ENCODE measurements at places on chromosomes 4 and X.

- DNase-seq = no peak
Measured at GRCh38 chrX:107384397-107385105, 64.9 kb upstream of the FRMPD3 start.

DNA sequence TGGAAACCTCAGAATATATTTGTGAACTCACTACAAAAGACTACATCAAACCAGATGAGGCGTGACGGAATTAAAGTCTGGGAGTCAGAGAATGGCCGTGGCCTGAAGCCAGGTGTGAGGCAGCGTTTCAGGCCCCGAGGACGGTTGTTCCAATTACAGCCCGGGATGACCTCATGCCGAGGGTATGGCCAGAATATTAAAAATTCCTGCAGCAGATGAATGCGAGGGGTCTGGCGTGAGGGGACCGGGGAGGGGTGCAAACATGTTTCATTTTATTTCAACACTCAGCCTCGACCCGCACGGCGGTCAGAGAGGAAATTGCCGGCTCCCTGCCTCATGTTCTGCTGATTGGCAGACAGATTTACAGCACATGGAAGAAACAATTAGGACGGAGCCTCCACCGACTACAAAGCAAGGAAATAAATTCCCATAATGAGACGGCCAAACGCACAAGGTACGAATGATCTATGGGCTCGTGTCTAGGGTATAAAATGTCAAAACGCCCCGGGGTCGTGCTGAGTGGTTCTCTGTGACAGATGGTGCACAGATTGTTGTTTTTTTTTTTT lies 289.7 kb downstream of the SHOX start:
- no peak for DNase-seq

DNA sequence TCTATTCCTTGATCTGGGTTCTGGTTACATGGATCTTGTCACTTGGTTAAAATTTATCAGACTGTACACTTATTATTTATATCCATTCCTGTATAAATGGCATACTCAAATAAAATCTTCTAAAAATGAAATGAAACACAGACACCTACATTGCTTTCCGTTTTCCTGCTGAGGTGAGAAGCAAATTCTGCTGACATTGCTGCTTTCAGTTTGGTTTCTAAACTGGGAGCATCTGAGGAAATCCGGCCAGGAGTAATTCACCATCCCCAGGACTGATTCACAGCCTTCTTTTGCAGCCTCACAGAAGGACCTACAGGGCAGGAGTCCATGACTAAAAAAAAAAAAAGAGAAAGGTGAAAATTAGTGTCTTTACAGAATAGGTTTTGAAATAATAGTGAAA lies 93.6 kb downstream of the CORIN start:
- DNase-seq = no peak

DNA sequence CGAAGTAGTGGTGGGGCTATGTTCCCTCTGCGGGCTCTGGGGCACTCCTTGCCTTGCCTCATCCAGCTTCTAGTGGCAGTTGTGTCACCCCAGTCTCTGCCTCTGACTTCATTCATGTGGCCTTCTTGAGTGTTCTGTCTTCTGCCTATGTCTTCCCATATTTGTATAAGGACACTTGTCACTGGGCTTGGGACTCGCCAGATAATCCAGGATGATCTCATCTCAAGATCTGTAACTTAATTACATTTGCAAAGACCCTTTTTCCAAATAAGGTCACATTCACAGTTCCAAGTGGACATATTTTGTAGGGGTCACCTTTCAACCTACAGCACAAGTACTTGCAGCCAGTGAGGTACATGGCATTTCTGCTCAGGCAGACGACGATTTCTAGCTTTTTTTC lies 30.3 kb upstream of the CLDN24 start:
- no peak for DNase-seq

DNA sequence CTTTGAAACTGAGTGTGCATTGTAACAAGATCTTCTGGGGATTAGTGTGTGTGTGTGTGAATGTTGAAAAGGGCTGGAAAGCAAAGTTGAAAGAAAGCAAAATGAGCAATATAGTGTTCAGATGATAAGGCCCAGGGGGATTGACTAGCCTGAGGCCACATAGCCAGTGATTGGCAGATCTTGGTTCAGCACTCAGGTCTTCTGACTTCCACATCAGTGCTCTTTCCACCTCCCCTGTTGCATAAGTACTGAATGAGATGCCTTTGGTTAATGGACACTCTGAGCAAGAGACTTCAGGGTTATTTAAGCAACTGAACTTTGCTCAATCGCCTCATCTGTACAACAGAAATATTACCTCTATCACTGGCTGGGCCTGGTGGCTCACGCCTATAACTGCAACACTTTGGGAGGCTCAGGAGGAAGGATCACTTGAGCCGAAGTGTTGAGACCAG lies 120.4 kb downstream of the TMEM164 start:
- DNase-seq = no peak

GRCh38 chrX:85995641-85996040 lies 51.7 kb downstream of the CHM start:
- no peak for DNase-seq

GRCh38 chr4:123116412-123116811 lies 194.0 kb upstream of the NUDT6 start:
- DNase-seq = no peak

GRCh38 chrX:40244980-40245379 lies 147.2 kb upstream of the BCOR start:
- no peak for DNase-seq

DNA sequence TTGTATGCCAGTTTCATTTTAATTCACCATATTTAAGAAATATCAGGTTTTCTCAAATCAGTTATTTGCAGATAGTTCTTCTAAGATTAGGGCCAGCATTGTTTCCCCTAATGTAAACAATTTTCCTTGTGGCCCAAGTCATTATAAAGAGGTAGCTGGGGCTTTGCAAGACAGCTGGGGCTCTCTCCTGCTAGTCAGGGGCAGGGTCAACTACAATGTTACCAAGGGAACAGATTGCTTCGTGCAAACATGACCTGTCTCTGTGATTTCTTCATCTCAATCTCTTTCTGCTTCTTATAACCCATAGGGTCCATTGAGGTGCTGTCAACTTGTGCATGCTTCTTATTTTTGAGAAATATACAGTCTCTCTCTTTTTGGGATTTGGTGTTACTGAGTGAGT lies 12.1 kb downstream of the ARMCX6 start:
- no peak for DNase-seq

DNA sequence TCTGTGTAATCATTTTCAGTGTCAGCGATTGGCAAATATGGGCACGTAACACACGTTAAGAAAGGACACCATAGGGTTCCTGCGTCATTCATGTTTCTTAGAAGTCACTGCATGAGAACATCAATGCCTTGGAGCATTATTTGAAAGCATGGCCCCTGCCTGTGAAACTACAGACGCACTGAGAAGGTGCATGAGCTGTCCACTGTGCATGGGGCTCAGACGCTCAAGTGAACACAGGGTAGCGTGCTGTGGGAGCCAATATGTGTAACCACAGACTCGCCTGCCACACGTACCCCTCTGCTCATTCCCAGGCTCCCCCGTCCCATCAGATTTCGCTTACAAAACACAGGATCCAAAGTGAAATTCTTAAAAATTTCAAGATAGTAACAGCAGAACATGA lies 6.5 kb downstream of the PPP2R2C start:
- no peak for DNase-seq

DNA sequence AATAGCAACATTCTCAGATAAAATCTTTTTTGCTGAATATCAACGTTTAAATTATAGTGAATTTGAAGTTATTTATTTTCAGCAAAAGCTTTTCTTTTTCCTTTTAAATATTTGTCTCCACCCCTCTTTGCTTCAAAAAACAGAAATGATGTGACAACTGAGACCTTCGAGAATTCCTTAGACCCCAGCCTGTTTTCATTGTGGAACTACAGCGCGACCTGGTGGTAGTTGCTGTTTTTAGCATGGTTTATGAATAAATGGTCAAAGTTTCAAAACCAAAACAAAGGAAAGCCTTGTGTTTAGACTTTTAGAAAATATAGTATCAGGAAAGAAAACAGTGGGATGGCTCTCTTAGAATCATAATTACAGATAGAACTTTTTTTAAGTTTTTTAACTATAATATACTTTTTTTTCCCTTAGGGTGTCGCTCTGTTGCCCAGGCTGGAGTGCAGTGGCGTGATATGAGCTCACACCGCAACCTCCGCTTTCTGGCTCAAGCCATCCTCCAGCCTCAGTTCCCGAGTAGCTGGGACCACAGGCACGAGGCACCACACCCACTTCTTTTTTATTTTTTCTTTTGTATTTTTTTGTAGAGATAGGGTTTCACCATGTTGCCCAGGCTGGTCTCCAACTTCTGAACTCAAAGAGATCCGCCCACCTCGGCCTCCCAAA lies 26.8 kb upstream of the TMEM184C start:
- no peak for DNase-seq

DNA sequence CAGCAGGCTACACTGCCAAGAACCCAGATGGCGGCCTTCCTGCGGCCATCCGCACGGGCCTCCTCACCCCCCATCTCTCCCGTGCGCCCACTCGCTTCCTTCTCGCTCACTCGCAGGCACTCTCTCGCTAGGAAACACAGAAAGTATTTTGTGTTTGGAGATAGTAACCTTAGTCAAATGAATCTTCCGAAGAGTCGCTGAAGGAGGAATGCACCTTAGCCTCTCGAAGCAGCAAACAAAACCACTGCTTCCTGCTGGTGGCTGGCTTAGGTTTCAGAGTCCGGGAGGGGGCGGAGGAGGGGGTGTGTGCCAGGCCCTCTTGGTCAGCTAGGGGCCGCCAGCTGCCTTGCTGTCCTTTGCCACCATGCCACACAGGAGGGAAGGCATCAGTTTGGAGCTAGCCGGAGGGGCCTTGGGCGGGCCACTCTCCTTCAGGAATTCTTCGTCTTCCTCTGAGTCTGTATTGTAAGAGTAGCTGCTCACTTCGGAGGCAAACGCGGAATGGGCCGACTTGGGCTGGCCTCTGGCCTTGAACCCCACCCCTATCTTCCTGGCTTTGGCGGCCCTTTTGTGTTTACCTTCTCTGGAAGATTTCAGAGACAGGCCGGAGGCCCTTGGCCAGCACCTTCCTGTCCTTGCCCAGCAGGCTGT lies 73.2 kb upstream of the UCP1 start:
- no peak for DNase-seq

GRCh38 chr4:23323436-23323835 lies 566.4 kb downstream of the PPARGC1A start:
- DNase-seq = no peak

DNA sequence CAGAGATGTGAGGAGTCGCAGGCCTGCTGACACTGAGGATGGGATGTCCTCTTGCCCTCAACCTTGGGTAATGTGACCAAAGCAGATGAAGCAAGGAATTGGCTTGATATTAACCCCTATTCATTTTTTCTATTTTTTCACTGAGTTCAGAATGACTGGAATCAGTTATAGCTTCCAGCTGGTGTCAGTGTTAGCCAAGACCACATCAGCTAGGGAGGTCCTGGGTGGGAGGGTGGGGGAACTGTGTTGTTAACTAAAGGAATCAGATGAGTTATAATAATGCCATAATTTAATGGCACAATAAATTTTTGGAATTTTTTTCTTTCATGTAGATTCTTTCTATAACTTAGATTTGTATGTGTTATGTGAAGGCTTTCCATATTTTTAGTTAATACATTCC lies 91.9 kb downstream of the EGF start:
- DNase-seq = no peak

- no peak for DNase-seq
Measured at GRCh38 chr4:182776376-182777105, 140.6 kb downstream of the DCTD start.

- no peak for DNase-seq
Measured at GRCh38 chrX:120840827-120841226, 34.8 kb downstream of the CT47B1 start.
